Thyroid gland (tissue), 4 donors: ENCODE measurements at places on chromosomes 3 and 15. TPM values are rescaled to one million over a fixed set of nuclear protein-coding genes. Genes with fewer than 3 reads are reported as not detected.

The KIF23 gene
- 1.2 TPM for total RNA-seq

DNA sequence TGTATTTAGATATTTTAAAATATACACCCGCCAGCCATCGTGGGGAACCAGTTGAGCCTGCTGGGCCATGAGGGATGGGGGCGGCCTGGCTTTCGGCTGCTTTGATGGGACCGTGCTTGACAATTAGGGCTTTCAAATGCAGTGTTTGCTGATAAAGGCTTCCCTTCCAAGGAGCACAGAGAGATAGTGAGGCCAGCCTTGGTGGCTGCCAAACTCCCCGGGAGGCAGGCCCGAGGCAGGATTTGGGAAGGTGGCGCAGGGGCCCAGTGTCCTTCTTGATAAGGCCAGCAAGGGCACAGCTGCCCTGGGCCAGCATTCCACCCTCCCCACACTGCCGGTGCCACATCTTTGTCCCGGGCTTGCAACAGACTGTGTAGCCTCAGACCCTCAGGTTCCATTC is 75.6 kb downstream of the LINGO1 start:
- no peaks in the 10 kb centered on the region for H3K36me3 ChIP-seq
- no peak overlapping the region for H3K4me3 ChIP-seq
- DNase-seq: no peak
- H3K4me1 ChIP-seq: no peaks in the 10 kb centered on the region
- H3K27me3 ChIP-seq: no peaks in the 10 kb centered on the region
- no peak overlapping the region for H3K27ac ChIP-seq

- H3K27ac ChIP-seq: no peak overlapping the region
- H3K36me3 ChIP-seq: no peaks in the 10 kb centered on the region
- no peak for DNase-seq
- H3K4me1 ChIP-seq: no peaks in the 10 kb centered on the region
- H3K27me3 ChIP-seq: no peaks in the 10 kb centered on the region
- H3K4me3 ChIP-seq: no peak overlapping the region
These were observed 41.6 kb downstream of the ISG20 start for GRCh38 chr15:88680241-88681001.

GRCh38 chr3:113293348-113293747 is 82.0 kb downstream of the BOC start:
- no peak overlapping the region for H3K27ac ChIP-seq
- H3K4me3 ChIP-seq: no peak overlapping the region
- H3K27me3 ChIP-seq: no peaks in the 10 kb centered on the region
- DNase-seq: no peak
- H3K4me1 ChIP-seq: peaks cover 4% of the 10 kb centered on the region

DNA sequence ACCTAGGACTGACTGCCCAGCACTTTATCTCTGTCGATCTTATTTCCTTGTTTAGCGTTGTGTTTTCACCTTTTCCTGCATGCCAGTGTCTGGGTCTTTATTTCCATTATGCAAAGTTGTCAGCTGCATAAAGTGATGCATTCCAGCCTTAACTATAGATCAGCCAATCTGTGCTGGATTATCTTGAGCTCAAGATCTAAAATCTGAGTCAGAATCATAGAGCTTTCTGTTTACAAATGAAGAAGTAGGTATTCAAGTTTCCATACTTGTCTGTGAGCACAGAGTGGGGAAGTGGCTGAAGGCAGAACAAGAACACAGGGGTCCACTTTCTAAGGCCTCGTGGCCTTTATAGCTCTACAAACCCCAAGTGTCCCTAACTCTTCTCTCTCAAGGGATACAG is 82.4 kb upstream of the PLCL2 start:
- no peaks in the 10 kb centered on the region for H3K4me1 ChIP-seq
- H3K27ac ChIP-seq: no peak overlapping the region
- H3K27me3 ChIP-seq: no peaks in the 10 kb centered on the region
- no peak overlapping the region for H3K4me3 ChIP-seq
- H3K36me3 ChIP-seq: no peaks in the 10 kb centered on the region

- H3K36me3 ChIP-seq: no peaks in the 10 kb centered on the region
- H3K4me3 ChIP-seq: no peak overlapping the region
- peak; percentile 19 for DNase-seq
- H3K4me1 ChIP-seq: no peaks in the 10 kb centered on the region
- H3K27ac ChIP-seq: no peak overlapping the region
These were observed 93.0 kb upstream of the LPP start for GRCh38 chr3:188060840-188061544.

DNA sequence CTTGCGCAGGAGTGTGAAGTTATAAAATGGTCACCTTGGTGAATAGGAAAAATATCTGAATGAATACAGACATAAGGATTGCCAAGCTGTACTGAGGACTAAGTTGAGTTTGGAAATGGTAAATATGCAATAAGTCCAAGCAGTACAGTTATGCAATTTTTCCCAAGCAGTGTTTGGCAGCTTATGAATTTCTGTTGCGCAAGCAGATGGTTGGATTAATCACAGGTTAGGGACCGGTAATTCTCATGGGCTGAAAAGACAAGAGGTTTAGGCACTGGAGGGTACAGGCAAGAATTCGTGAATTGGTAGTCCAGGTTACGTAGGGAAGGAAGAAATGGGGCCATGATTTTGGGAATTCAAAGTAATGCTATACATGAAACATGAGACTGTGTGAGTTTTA is 210.3 kb downstream of the RAP2B start:
- no peaks in the 10 kb centered on the region for H3K27me3 ChIP-seq
- DNase-seq: no peak
- no peak overlapping the region for H3K27ac ChIP-seq
- H3K4me3 ChIP-seq: no peak overlapping the region
- H3K36me3 ChIP-seq: no peaks in the 10 kb centered on the region

DNA sequence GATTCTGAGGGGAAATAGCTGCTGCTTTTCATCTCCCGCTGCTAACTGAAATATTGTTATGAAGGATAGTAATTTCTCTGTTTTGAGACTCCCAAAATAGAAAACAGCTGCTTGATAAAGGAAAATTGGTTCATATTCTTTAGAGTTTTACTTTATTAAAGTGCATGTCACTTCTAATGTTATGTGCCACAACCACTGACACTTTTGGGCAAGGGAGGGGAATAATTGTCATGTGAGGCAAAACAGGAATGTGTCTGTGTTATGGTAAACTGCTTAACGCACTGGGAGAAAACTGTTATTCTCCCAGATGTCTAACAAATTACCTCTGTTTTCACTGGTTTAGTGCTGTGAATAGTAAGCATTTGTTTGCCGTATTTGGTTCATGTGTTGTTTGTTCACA is 201.6 kb downstream of the PDZRN3 start:
- H3K36me3 ChIP-seq: no peaks in the 10 kb centered on the region
- no peaks in the 10 kb centered on the region for H3K4me1 ChIP-seq
- no peaks in the 10 kb centered on the region for H3K27me3 ChIP-seq
- H3K27ac ChIP-seq: no peak overlapping the region
- DNase-seq: no peak
- no peak overlapping the region for H3K4me3 ChIP-seq

GRCh38 chr15:26615188-26615926 is 157.5 kb downstream of the GABRB3 start:
- no peak for DNase-seq
- H3K4me1 ChIP-seq: no peaks in the 10 kb centered on the region
- H3K36me3 ChIP-seq: no peaks in the 10 kb centered on the region
- H3K27me3 ChIP-seq: no peaks in the 10 kb centered on the region

DNA sequence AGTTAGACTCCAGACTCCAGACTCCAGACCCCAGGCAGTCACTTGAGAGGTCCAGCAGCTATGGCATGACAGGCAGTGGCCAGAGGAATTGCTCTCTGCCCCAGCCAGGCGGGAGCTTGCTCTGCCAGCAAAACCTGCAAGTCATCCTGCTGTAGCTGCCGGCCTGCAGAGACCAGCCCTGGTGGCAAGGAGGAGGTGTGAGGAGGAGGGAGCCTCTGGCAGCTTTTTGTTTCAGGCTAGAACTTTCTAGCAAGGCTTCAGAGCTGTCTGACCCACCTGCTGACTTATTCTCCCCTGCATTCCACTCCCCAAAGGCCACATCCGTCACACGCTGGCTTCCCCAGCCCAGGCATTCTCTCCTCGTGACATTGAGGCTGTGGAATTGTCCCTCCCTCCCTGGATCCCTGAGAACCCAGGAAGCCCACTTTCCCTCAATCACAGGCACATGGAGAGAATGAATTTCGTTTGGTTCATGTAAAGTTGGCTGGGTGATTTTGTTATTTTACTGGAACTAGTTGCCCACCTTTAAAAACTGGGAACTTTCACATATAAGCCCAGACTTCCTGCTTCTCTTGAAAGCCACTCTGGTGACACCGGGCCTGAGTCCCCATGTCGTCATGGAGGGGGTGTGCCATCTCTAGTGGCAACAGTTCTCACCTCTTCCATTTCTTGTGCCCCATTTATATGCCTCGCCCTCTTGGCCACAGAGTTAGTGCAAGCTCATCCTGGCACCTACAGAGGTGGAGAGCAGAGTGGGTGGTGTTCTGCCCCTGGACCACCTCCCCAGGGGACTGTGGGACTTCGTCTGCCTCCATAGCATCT is 82.7 kb downstream of the ABHD5 start:
- H3K4me3 ChIP-seq: no peak overlapping the region
- DNase-seq: peak; percentile 89
- H3K27ac ChIP-seq: peak overlapping the region; percentile 41
- H3K36me3 ChIP-seq: no peaks in the 10 kb centered on the region

DNA sequence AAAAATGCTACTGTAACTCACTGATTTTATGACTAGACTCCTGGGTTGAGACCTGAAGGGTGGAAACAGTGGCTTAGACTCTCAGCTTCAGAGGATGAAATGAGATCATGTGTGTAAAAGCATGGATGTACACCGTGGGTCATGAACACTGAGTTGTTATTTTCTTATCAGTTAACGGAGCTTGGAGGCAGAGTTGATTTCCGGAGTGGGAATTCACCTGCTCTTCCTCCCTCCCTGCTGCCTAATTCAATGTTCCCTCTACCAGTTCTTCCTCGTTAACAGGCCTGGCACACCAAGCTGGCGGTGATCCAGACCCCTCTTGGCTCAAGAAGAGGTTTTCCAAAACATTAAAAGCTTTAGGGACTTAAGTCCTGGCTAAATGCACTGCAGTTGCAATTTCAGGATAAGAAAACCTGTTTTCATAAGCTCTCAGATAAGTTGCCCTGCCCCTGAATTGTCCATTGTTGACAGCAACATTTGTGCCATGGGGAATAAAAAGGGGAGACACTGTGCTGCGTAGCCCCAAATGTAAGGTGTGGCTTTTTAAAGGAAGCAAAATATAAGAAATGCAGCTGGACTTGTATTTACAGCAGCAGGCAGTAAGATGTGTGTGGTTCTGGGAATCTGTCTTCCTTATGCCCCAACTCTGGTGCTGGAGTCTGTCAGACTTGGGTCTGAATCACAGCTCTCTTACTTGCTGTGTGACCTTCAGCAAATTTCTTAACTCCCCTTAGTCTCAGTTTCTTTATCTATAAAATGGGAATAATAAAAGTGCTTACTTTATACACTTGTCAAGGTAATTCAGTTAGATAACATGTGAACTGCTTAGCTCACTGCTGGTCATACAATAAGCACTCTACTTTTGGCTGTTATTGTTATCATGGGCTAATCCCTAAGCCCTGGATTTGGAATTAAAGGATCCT is 9.9 kb downstream of the PDIA5 start:
- no peaks in the 10 kb centered on the region for H3K27me3 ChIP-seq
- DNase-seq: peak; percentile 95
- peak overlapping the region; percentile 54 for H3K27ac ChIP-seq
- no peaks in the 10 kb centered on the region for H3K36me3 ChIP-seq
- H3K4me1 ChIP-seq: peaks cover 48% of the 10 kb centered on the region

DNA sequence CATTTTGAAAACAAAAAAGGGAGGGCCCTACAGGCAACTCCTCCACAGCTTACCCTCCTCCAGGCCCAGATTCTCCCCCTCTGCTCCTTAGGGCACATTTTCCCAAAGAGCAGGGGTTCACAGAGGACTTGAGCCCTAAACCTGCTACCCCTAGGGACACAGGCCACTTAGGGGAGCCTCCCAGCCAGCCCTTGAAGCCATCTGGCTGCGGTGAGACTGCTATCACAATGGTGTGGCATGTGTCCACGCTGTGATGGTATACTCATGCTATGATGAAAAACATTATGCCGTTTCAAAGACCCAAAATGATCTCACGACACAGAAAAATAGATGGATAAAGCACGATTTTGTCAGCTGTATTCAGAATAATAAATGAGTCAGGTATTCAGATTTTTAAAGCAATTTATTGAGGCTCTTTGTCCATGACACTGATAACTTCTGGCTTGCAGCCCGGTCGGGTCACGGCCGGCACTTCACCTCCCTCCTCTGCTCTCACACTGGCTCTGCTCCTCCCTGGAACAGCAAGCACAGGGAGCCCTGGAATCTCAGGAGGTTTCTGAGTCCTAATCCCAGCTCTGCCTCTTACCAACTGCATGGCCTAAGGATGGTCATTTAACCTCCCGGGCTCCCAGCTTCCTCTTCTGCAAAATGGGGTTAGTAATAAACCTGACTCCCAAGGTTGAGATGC is 115.3 kb downstream of the MEGF11 start:
- H3K36me3 ChIP-seq: no peaks in the 10 kb centered on the region
- H3K4me1 ChIP-seq: no peaks in the 10 kb centered on the region
- no peak overlapping the region for H3K4me3 ChIP-seq
- H3K27me3 ChIP-seq: no peaks in the 10 kb centered on the region

DNA sequence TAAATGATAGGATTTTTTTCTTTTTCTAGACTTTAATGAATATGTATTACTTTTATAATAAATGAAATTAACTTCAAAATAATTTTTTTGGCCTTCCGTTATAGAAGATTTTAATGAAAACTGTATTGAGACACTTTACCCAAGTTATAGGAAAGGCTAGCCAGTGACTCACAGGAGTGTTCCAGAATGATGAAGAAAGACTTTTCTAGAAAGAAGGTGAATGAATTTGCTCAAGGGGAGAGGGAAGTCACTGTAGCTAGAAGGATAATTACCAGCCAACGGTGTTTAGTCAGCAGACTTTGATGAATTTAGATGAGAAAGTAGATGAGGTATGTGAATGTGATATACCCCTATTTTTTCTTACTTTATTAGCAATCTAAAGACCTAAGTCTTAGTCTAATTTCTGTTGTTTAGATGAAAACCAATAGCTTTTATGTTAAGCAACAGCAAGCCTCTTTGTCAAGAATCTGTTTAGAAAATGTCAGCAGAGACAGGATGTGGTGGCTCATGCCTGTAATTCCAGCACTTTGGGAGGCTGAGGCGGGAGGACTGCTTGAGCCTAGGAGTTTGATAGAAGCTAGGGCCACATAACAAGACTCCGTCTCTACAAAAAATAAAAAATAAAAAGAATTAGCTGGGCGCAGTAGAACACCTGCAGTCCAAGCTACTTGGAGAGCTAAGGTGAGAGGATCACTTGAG is 3.2 kb downstream of the ALAS1 start:
- peaks cover 44% of the 10 kb centered on the region for H3K36me3 ChIP-seq
- DNase-seq: no peak
- H3K4me1 ChIP-seq: peaks cover 40% of the 10 kb centered on the region
- H3K4me3 ChIP-seq: no peak overlapping the region
- H3K27me3 ChIP-seq: no peaks in the 10 kb centered on the region
